ENCODE measurements at places on chromosomes 2 and 18.

DNA sequence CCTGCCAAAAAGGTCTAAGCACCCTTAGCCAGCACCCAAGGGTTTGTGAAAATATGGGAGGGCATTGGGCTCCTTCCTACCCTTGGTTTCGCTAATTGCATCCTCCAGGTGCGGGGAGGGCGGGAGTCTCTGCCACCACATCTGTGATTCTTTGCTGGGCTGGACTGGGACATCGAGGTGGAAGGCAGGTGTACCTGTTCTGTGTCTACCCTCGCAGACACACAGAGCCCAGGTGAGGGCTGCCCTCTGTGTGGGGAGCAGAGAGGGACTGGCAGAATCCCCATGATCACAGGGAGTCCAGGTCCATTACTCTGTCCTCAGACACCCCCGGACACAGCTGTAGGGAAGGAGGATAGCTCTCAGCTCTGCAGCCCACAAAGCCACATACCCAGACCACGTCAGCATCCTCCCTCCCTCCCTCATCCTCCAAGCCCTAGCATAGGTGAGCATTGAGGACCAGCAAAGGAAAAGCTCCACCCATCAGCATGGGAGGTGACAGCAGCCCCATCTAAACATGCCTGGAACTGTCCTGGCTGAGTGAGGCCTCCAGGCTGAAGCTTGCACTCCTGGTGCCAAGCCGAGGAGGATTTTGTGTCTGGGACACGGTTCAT is 49.8 kb downstream of the PLB1 start:
- DNase-seq: no peak

DNA sequence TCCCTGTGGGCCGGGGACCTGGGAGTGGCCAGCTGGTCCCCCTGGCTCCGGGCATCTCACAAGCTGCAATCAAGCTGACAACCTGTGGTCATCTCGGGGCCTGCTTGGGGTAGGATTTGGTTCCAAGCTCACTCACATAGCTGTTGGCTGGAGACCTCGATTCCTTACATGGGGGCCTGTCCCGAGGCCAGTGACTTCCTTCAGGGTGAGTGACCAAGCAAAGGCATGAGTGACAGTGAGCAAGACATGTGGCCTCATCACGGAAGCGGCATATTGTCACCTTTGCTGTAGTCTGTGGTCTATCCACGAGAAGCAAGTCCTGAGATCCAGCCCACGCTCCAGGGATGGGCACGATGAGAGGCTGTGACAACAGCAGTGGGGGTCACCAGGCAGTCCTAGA is 131.4 kb upstream of the ID2 start:
- DNase-seq: no peak

- no peak for DNase-seq
Observed at GRCh38 chr2:191451116-191451515, 205.9 kb downstream of the MYO1B start.

- DNase-seq: no peak
Observed at GRCh38 chr18:50422286-50422898, 47.5 kb downstream of the SKA1 start.

- DNase-seq: no peak
Observed at GRCh38 chr2:119760956-119761275, 1.2 kb downstream of the PTPN4 start.

DNA sequence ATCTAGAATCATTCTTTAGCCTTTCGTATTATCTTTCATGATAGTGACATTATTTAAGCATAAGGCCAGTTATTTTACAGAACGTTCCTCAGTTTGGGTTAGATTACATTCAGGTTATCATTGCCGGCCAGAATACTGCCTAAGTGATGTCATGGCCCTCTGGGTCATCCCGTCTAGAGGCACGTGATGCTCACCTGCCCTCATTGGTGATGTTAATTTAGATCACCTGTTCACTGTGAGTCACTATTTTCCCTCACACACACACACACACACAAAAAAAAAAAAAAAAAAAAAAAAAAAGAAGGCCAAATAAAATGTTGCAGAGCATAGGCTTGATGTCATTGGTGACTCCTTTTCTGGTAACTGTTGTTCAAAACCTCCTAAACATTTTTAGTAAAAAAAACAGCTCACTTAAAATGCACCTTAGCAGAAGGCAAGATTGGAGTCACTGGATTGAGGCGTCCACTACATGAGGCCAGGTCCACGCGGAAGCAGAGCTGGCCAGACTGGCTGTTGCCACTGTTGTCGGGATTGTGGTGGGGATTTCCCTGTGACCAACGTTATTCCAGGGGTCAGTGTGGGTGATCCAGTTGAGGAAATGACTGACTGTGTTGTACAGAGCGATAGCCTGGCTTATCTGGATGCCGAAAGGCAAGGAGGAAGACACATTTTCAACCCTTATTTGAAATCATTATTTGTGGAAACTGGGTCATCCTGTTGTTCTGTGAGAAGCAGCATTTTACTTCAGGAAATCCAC is 52.1 kb upstream of the CNGA3 start:
- peak; percentile 0 for DNase-seq

GRCh38 chr2:239406316-239406995 is 5.6 kb upstream of the HDAC4 start:
- no peak for DNase-seq
